Stimulated activated CD4-positive, alpha-beta T cell treated with anti-CD3 and anti-CD28 coated beads, TNF-alpha, amount 100 ng/mL, for 1 hour (primary cell): ENCODE measurements at places on chromosomes 16 and 17.

DNA sequence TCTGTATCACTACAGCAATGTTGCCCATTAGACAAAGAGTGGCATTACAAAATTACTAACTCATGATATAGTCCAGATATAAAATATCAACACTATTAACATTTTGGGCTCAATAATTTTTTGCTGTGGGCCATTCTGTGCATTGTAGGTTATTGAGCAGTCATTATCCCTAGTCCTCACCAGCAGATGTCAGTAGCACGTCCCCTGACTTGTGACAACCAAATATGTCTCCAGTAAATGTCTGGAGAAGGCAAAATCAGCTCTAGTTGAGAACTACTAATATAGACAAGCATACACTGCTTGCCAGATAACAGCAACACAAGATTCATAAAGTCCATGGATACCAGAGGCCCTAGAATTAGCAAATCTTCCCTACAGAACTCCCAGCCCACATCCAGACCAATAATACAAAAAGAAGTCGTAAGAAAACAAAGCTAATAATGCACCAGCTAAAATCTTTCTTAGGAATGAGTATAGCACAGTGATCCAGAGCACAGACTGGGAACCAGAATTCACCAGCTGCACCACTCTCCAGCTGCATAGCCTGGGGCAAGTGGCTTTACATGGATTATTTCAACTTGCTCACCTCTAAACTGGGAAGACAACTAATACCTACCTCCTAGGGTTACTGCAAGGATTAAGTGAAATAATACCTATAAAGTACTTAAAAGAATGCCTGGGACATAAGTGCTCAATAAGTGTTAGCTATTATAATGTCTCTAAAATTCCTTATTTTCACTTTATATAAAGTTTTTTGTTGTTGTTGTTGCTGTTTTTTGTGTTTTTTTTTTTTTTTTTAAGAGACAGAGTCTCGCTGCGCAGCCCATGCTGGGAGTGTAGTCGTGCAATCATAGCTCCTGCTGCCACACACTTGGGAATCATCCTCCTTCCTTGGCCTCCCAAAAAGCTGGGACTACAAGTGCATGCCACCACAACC is 23.7 kb downstream of the HELZ start:
- no peak for DNase-seq

GRCh38 chr17:55726440-55726839 is 3.8 kb upstream of the TMEM100 start:
- DNase-seq: no peak

GRCh38 chr16:14002416-14002990 is 68.6 kb upstream of the MRTFB start:
- DNase-seq: no peak

DNA sequence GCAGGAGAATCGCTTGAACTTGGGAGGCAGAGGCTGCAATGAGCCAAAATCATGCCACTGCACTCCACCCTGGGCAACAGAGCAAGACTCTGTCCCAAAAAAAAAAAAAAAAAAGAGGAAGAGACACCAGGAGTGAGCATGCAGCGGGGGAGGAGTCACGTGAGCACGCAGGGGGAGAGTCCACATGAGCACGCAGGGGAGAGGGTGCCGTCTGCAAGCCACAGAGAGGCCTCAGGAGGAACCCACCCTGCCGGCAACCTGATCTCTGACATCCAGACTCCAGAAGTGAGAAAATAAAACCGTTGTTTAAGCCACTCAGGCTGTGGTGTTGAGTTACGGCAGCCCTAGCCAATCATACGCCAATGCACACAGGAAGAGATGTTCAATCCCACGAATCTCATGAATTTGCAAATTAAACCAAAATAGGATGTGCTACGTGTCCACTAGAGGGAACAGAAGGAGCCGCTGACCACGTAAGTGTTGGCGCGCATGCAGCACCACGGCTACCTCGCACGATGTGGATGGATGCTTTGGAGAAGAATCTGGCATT is 42.2 kb downstream of the CCDC57 start:
- DNase-seq: no peak

GRCh38 chr17:60327134-60327900 is 64.6 kb downstream of the USP32 start:
- no peak for DNase-seq

- DNase-seq: no peak
Observed at GRCh38 chr17:42010898-42011516, 6.2 kb downstream of the DNAJC7 start.

DNA sequence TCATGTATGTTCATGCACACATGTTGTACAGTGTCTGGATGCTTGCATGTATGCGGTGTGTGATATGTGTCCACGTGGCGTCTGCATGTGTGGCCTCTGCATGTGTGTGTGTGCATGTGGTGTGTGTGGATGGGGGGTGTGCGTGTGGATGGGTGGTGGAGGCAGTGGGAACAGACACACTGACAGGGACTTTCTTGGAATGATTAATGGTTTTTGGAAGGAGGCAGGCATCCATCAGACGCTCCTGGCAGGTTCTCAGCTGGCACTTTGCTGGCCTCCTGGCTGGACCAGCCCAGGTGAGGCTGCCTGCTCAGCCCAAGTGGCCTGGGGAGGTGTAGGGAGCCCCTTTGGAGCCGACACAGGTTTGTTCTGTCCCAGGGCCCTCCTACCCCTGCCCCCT is 121.2 kb upstream of the CIBAR2 start:
- no peak for DNase-seq

- DNase-seq: no peak
Observed at GRCh38 chr17:41835800-41836549, at the start of gene NT5C3B. TSS of gene NT5C3B (minus strand) at chr17:41836232. CDS start at chr17:41836193, 39 bp downstream.

DNA sequence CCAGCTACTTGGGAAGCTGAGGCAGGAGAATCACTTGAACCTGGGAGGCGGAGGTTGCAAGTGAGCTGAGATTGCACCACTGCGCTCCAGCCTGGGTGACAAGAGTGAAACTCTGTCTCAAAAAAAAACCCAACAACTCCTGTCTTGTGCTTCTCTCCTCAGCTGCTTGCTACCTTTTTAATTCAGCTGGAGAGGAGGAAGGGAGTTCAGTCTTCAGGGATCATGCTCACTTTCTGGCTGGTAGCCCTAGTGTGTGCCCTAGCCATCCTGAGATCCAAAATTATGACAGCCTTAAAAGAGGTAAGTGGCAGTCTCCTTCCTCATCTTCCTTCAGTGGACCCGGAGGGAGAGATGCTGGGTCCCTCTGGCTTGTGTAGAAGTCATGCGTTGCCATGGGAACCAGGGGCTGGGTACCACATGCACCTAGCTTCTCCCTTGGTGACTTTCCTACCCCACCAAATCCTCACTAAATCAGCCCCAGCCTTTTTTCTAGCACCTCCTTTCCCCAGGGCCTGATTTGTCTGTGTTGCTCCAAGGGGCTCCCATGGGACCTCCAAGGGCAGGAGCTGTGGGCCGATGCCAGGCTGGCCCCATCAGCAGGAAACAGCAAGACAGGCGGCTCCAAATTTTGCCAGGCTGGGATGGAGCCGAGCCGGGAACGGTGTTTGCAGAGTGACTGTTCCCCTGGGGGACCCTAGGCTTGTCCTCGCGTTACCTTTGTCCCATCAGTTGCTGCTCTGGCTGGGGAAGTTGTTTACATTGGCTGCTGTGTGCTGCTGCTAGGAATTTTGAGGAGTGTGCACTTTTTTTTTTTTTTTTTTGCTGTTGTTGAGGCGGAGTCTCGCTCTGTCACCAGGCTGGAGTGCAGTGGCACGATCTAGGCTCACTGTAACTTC is 65.2 kb downstream of the ABCC1 start:
- DNase-seq: no peak

- DNase-seq: no peak
Observed at GRCh38 chr16:588639-588888, 1.3 kb upstream of the RAB40C start.

DNA sequence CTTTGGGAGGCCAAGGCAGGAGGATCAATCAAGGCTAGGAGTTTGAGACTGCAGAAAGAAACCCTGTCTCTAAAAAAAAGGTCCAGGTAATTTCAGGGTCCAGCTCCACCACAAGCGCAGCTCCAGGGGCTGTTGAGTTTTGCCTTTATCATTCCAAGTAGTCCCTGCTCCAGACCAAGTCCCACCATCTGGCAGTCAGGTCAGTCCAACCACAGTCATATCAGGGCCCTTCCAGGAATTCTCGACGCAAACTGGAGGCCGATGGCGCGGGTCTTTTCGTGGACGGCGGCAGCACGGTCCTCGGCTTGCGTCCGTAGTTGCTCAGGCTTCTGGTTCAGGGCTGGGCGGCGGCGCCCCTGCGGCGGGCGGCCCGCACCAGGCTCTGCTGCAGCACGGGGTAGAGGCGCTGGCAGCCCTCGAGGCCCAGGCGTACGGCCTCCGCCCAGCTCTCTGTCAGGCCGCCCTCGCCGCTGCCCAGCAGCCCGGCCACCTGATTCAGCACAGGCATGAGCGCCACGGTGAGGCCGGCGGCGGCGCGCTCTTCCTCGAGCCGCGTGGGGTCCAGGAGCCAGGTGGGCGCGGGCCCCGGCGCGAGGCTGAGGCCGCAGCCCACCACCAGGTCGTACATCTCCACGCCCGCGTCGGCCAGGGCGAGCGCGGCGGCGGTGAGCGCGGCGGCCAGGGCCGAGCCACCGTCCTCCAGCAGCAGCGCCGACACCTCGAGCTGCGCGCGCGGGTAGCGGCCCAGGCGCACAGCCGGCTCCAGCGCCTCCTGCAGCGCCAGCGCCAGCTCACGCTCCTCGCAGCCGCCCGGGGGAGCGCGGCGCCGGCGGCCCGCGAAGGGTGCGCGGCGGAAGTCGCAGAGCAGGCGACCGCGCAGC is 752 bp downstream of the EXOSC6 start:
- no peak for DNase-seq

GRCh38 chr16:4109250-4109736 is 6.9 kb downstream of the ADCY9 start:
- no peak for DNase-seq

GRCh38 chr17:7048968-7049367 is 5.1 kb upstream of the SLC16A11 start:
- no peak for DNase-seq

DNA sequence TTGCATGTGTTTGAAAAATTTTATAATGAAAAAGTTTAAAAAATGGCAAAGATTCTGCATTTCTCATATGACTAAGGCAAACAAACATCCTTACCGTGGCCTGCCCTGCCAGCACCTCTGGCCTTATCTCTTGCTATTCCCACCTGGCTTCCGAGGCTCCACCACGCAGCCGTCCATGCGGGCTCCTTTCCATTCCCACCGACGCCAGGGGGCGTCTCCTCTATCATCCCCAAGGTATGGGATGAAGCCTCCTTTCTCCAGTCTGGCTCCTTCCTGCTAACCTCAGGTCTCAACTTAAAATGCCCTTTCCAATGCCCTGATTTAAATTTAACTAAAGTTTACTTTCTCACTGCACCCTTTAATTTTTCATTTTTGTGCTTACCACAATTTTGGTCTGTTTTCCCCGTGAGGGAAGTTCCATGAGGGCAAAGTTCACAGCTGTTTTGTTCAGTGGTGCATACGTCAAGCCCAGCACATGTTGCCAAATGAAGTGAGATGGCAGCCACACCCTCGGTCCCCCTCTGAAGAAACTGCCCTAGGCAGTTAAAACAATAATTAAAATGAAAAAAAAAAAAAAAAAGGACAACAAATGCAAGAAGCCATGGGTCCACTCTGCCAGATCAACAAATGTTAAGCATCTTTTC is 13.3 kb upstream of the SDK2 start:
- DNase-seq: no peak

- peak; percentile 86 for DNase-seq
Observed at GRCh38 chr17:17206124-17206912, at the start of gene PLD6. TSS of gene PLD6 (minus strand) at chr17:17206333. CDS start at chr17:17206286, 47 bp downstream.

- no peak for DNase-seq
Observed at GRCh38 chr16:57764341-57765159, 29.0 kb downstream of the KATNB1 start.

DNA sequence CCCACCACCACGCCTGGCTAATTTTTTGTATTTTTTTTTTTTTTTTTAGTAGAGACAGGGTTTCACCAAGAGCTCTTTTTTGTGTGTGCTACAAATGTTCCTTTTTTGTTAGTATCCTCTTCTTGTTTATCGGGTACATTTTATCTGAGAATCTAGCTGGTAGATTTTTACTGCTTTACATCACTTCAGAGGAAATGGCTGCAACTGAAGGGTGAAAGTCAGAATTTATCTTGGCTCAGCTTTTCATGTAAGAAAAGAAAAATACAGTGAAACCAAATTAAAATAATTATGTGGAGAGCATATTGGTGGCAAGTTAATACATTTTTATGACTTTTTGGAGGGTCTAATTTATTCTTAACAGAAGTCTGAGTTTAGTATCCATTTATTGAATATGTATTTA is 26.0 kb downstream of the CBFB start:
- no peak for DNase-seq

- DNase-seq: no peak
Observed at GRCh38 chr16:71775949-71776348, 32.7 kb downstream of the AP1G1 start.

- DNase-seq: no peak
Observed at GRCh38 chr16:87328846-87329245, 11.7 kb upstream of the C16orf95 start.

DNA sequence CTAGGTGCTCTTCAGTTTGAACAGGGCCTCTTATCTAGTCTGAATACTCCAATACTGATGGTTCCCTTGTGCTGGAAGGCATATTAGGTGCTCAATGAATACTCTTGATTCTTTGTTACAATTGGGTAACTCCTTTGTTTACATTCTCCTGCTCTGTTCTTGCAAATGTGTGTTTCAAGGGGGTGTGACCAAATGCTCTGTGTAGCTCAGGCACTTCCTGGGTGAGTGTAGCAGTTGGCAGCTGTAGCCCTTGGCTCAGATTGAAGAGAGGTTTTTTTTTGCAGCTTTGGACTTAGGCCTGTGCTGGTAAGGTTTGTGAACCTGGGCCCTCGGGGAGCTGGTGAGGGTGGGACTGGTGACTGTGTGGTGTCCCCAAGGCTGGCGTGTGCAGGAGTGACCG is 20.2 kb downstream of the TBCD start:
- DNase-seq: no peak

DNA sequence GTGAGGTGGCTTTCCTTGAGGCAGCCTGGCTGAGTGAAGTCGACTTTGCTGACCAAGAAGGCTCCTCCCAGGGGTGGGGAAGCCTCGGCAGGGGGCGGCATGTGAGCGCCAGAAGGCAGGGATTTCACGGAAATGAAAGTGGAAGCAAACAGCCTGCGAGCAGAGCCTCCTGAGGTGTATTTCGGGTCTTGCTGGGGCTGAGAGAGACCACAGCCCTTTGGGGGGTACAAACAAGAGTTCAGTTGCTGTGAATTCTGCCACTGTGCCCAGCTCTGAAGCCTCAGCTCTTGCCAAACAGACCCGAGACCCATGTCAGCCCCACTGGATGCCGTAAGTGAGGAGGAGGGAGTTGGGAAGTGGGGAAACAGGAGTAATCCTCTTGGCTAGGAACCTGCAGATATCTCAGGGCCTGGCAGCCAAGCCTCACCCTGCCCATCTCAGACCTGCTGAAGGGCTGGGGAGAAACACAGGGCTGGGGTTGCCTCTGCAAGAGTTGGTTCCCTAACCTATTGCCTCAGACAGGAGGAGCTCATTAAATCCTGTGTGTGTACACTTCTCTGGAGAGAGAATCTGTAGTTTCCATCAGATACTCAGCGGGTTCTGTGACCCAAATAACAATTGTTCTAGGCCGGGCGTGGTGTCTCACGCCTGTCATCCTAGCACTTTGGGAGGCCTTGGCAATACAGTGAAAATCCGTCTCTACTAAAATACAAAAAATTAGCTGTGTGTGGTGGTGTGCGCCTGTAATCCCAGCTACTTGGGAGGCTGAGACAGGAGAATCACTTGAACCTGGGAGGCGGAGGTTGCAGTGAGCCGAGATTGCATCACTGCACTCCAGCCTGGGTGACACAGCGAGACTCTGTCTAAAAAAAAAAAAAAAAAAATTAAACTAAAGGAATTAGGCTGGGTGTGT is at the start of gene IFI35:
TSS of gene IFI35 (plus strand) at position 146 of the 913 bp plus-strand sequence. CDS start at position 310, 164 bp downstream.
- DNase-seq: peak; percentile 60
